ENCODE measurements at places on chromosomes 3 and 15.

DNA sequence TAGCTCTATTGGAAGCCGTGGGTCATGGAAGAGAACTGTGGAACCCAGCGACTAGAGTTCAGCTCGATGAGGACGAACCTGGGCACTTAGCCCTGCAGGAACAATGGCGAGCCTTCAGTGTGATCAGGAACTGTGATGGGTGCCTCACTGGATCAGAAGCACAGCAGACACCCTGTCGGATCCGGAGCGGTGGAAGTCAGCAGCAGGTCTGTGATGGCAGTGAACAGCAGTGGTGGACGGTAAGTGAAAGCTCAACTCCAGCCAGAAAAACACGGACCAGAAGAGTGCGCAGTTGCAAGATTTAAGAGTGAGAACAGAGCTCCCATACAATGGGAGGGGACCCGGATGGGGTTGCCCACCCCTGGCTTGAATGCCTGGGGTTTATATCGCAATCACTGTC lies 282.2 kb downstream of the NSUN3 start:
- DNase-seq, result no peak

DNA sequence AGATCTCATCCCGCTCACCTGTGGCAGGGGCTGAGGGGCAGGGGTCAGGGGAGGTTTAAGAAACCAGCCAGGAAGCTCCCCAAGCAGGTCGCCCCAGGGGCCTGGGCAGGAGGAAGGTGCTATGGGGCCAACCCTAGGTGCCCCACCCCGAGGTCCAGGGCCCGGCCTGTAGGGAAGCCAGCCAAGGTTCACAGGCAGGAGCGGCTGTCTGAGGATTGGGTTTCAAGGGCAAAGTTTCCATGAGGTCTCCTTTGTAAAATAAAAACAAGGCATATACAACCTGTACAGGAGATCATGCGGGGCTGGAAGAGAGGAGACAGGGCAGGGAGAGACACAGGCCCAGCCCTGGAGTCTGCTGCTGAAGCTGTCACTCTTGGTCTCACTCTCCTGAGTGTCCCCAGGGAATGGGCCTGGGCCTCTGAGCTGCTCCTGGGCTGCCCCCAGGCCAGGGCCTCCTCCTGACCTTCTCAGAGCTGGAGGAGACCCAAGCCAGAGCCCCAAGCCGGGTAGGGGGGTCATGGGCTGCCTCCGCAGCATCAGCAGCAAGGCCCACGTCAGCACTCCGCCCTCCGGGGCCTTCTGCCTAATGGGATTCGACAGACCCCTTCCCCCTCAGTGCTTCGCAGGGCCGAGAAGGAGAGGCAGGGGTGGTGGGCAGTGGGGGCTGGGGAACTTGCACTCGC lies 5.5 kb downstream of the CPLX3 start:
- DNase-seq, result no peak

GRCh38 chr3:74048699-74049098 lies 424.0 kb upstream of the PDZRN3 start:
- no peak for DNase-seq

DNA sequence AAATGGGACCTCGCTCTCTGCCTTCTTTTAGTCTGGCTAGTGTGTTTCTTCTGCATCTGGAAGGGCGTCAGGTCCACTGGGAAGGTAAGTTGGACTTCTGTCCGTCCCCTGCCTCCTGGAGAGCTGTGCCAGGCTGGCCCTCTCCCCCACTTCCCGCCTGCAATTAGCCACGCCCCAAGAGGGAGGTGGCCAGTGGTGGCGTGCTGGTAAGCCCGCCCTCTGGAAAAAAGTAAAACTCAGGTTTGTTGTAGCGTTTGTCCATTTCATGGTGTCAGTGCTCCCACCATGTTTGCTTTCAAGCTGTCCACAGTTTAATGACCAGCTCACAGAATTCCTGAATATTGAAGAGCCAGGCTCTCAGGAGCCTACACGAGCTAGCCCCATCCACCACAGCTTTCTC lies 55.6 kb downstream of the SLC6A6 start:
- DNase-seq, result no peak

DNA sequence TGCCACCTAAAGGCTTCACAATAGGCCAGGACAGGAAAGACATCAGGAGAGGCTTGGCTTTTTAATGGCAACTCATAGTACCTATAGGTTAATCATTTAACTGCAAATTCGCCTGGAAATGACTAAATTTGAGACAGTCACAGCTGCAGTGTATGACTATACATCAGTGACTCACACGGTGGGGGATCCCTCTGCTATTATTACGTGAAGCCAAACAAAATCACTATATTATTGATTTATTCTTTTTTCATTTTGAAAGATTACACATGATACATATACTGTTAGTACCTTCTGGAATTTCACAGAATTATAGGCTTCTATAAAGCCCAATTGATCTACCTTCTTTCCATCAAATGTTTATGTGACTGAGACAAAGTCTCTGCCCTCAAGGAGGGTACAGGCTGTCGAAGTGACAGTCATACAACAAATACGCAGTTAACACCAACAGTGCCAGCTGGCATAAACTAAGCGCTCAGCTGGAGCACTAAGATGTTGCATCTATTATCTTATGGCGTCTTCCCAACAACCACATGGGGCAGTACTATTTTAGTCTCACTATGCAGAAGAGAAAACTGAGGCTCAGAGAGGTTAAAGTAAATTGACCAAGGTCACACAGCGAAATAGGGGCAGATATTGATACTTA lies 82.0 kb upstream of the LMOD3 start:
- DNase-seq, result no peak

GRCh38 chr3:125024817-125025216 lies 31.0 kb downstream of the HEG1 start:
- peak; percentile 61 for DNase-seq

GRCh38 chr3:58681863-58682262 lies 15.3 kb upstream of the FAM3D start:
- no peak for DNase-seq

DNA sequence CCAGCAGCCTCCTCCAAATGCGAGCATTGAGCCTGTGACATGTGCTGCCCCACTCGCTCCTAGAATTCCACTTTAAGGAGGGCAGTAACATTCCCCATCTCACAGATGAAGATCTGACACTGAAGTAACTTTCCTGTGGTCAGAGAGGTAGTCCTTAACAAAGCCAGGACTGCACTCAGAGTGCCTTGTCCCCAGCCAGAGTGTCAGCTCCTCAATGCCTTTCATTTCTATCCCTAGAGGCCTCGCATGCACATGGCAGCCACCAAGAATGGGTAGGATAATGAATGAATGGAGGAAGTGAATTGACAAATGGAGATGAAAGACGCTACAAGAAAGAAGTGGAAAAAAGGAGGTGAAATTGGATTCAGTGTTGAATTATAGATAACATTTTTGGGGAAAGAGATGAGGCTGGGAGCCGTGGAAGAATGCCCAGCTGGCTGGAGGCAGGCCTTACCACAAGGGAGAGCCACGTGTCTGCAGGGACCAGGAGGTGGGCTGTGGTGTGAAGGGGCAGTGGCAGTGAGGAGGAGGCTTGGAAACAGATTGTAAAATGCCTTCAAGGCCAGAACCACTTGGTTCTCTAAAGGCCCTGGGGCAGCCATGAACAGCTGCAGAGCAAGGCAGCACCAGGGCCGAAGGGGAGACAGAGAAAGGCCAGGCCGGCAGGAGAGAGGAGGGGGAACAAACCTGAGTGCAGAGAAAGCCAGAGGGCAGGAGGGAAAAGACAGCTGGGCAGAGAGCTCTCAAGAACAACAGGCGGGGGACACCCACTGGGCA lies 10.4 kb downstream of the CFAP92 start:
- no peak for DNase-seq

- no peak for DNase-seq
Measured at GRCh38 chr15:64037116-64037515, 9.2 kb downstream of the DAPK2 start.

GRCh38 chr15:93029836-93030429 lies 59.1 kb downstream of the RGMA start:
- DNase-seq, result no peak

DNA sequence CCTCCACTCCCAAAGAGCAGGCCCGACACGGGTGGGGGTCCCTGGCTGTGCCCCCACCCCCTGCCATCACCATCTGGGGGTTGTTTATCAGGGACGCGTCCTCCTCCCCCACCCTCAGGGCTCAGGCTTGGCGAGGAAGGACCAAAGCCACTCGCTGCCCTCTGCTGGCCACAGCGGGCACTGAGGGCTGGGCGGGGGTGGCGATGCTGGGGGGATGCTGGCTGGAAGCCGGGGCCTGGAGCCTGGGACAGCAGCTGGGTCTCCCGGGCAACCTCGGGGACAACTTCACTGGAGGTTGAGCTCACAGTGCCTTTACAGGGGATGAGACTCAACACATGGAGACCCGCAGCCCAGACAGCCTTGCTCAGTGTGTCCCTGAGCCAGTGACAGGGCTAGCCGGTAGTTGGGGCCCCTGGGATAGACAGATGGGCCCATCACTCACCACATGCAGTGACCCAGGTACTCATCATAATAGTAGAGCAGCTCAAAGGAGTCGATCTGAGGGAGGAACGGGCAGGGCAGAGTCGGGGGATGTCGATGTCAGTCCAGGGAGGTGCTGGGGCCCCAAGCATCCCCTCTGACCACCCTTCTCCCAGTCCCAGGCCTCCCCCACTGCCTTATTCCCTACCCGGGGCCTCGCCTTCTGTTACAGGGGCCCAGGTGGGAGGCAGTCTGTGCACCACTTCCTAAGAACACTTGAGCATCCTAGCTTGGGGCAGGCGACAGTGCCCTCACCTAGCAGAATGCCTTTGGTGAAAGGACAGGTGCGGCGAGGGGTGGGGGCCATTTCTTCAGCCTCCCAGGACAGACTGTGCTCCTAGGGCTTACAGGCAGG lies 5.9 kb upstream of the CALML4 start:
- DNase-seq, result no peak

- DNase-seq, result peak; percentile 75
Measured at GRCh38 chr3:49339941-49340800, at the start of gene USP4. Gene USP4 (minus strand): TSS chr3:49340053. CDS start chr3:49340024, 29 bp downstream.

DNA sequence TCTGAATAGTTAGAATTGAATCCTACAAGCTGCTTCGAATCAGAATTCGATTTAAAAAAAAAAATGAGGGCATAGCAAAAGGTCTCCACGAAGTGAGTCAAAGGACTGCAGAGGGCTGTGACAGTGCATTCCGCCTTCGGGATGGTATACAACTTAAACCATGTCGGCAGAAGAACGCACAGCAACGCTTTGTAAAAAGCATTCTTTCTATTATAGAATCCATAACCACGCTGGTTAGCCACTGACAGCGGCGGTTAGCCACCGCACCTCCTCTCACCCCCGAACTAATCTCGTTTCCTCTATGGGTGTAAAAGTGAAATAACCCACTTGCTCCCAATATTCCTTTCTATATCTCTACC lies 664 bp upstream of the PIK3CA start:
- DNase-seq, result no peak

DNA sequence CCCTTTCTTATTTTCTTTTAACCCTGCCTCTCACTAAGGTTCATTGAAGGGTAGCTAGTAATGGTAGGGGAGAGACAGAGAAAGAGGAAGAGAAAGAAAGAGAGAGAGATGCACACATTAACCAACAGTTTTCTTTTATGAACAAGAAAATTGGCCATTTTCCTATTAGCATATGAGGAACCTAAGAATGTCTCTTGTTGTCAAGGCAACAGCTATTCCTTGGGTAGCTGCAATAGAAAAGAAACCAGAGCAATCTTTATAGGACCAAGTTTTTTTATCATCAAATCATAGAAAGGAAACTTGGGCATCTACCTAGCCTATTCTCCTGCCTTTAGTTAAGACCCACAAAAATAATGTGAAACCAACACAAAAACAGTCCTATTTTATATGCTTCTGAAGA lies 15.0 kb upstream of the CCDC39 start:
- no peak for DNase-seq

DNA sequence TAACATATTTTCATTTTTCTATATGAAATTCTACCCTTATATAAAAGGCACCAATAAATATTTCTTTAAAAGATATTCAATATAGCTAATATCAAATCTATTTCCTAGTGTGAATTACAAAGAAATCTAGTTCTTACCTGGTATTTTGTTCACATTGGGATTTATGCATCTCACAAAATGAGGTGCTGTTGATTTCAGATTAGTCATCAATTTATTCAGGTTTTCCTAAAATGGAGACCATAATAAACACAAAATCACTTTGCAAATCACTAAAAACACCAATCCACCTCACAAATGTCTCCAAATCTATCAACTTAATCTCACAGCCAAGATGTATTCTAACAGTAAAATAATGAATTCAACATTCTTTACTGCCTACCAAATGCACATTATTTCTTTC lies 51.2 kb downstream of the MYH15 start:
- no peak for DNase-seq

DNA sequence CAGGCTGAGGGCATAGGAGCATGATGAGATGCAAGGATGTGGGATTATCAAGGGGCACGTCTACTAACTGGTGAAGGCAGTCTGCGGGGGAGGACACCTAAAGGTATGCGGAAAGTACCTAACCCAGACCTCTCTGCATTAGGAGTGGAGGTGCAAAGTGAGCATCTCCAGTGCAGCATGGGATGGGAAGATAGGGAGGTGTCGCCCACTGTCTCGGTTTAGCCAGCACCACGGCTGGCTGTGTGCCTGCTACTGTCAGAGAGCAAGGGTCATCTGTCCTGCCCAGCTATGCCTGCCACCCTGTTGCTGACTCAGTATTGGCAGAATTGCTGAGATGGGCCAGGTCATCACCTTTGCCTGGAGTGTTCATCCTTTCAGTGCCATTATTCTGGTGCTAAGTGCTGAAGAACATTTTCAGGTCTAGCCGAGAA lies 40.1 kb downstream of the OXNAD1 start:
- no peak for DNase-seq

DNA sequence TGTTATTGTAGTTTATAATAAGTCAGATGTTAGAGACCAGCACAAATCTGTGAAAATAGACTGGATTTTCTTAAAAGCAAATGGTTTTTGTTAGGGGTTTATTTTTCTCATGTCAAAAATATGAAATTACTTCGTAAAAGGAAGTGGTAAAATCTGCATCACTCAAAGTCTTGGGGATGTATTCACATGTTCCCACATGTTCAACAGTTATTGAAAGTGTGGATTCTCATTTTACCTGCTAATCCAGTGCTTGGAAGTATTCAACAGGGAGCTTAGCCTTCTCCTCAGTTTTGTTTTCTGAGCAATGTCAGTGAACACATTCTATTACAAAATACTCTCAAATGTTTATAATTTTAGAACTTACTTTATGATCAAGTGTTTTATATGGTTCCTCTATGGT lies 352.0 kb downstream of the SOX2 start:
- DNase-seq, result no peak

DNA sequence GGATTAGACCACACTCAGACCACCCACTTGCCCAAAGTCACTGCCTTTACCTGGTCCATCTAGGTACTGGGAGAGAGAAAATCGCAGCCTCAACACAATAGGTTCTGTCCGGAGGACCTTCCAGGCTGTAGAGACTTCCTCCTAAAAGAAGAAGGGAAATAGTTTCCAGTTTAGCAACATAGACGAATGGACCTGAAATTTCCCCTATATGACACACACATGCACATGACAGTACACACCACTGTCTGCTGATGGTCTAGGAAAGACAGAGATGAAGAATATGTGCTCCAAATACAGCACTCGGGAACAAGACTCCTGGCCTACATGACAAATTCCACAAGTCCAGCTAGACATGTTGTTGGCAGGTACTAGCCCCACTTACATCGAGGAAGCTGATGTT lies 7.3 kb downstream of the PARP6 start:
- no peak for DNase-seq
